ENCODE measurements at places on chromosomes 2 and 18.
A peak's percentile ranks its signal among the peaks of the same experiment; 100 is the strongest.

DNA sequence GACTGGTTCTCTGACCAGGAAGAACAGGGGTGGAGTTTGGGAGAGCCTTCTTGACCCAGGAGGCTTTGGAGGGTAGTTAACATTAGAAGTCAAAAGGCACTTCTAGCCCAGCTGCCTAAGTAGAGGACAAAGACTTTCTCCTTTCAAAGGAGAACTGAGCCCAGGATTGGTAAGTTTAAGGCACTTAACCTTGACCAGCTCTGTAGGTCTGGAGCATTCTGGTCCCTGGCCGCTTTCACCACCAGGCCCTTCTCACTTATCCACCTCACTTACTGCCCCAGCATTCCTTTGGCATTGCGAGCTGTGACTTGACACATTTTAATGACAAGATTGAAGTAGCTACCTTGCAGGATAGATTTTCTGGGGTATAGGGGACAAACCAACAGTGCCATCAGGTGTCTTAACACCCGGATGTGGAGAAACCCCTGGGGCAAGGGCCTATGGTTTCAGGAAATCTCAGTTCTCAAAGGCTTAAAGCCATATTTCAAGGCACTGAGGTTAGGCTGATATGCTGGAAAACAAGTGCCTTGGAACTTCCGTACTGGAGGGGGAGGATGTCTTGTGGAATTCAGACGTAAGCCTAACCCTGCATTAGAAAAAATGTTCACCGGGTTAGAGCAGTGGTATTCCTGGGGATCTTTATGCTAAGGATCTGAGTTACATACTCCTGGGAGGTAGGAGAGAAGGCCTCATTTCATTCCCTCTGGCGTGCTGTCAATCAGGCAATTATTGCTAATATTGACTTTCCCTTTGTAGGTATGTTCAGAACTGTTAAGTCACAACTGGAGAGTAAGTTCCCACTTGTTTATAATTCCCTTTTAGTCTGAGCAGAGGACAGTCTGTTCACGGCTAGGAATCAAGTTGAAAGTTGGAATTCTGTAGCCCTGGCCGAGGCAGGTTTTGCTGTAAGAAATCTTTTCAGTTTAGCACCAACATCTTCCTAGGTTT is 4.3 kb downstream of the C2orf68 start:
- no peak for DNase-seq

DNA sequence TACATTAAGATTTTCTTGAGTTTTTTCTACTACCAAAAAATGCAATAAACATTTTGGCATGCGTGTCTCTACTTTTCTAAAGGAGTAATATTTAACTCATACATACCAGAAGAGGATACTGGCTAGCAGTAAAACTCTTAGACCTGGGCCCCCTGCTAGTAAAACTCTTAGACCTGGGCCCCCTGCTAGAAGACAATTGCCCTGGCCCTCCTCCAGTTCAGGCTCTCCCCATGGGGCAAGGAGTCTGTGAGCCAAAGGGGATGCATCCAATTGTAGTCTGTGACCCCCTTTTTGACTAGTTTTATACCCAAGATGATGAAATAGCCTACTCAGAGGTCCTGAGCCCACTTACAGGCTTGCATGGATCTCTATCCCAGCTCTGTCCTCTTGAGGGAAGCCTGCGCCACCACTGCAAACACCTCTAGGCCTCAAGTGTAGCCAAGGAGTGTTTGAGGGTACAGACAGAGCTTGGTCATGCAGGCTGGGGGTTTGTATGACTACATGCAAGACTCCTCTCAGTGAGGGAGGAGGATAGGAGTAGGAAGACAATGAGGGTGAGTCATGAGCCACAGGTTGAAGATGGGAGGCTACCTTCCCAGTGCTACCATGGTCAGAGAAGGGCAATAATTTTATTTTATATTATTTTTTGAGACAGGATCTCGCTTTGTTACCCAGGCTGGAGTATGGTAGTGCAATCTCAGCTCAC is 45.2 kb upstream of the PGAP1 start:
- DNase-seq, result no peak

- no peak for DNase-seq
These were observed 58.1 kb downstream of the IL1R2 start for GRCh38 chr2:102049756-102050443.

GRCh38 chr2:212173756-212174510 is 364.7 kb downstream of the ERBB4 start:
- no peak for DNase-seq

DNA sequence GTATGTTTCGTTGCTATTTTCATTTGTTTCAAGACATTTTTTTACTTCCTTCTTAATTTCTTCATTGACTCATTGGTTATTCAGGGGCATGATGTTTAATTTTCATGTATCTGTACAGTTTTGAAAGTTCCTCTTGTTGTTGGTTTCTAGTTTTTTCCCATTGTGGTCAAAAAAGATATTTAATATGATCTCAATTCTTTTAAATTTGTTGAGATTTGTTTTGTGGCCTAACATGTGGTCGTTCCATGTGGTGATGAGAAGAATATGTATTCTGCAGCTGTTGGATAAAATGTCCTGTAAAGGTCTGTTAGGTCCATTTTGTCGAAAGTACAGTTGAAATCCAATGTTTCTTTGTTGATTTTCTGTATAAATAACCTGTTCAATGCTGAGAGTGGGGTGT is 110.3 kb upstream of the MAP4K4 start:
- DNase-seq, result no peak

DNA sequence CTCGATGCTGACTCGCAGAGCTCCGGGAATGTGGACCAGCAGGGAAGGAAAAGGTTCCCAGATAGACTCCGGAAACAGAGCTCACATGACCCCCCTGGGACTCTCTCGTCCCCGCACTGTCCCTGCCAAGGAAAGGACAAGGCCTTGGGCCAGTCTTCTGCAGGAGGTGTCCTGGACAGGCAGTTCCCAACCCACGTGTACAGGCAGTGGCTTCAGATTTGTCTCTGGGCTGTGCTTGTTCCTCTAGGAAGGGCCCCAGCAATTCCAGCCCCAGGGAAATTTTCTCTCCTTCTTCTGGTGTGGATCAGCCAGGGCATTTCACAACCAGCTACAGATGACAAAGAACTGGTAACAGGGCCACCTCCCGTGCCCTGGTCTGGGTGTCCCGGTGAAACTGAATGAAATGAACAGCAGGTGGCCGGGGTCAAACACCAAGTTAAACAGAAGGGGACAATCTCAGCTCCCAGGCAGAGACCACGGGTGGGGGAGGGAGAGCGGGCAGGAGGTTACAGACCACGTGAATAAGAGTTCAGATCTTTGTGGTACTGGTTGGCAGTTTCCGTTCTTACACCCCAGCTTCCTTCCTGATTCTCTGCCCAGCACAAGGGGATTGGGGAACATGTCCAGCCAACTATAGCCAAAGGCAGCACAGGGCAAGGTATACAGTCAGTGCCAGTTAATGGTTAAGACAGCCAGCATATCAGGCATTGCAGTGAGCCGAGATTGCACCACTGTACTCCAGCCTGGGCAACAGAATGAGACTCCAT is 52.2 kb upstream of the CAB39 start:
- peak; percentile 44 for DNase-seq

GRCh38 chr2:112480530-112481049 is 1.4 kb upstream of the TTL start:
- peak; percentile 38 for DNase-seq

- no peak for DNase-seq
These were observed 11.6 kb upstream of the TBC1D8 start for GRCh38 chr2:101162561-101163330.

- no peak for DNase-seq
These were observed 59.1 kb downstream of the ARL4C start for GRCh38 chr2:234437642-234438304.

DNA sequence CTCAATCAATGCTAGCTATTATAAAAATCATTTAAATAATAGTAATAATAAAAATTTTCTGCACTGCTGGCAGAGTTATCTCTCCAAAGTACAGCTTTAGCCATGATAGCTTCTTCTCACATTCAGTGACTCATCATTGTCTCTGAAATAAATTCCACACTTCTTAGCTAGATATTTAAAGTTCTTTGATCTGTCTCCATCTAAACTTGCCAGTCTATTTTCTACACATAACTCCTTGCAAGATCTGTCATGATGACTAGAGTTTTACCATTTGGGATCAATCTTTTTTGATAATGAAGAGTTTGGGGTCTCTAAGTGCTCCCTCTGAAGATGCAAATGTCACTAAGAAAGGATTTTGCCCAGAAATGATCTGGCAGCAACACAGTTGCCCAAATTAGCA is 155.4 kb upstream of the LHCGR start:
- no peak for DNase-seq

DNA sequence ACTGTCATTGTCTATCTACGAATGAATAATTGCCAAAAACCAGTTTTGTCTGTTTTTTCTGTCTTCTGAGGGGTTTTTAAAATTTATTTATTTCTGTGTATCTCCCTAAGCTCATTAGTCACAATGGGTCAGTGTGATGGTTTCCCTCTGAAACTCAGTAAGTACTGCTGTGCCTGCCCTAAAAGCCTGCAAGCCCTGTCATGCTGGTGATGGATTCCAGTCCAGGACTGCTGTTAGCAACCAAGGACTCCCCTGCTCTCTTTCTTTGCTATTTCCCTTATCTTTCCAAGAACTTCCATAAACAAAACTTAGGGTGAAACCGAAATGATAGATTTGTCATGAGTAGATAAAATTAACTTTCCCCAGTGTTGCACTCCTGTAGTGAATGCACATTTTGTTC is 11.8 kb upstream of the DSG2 start:
- no peak for DNase-seq

DNA sequence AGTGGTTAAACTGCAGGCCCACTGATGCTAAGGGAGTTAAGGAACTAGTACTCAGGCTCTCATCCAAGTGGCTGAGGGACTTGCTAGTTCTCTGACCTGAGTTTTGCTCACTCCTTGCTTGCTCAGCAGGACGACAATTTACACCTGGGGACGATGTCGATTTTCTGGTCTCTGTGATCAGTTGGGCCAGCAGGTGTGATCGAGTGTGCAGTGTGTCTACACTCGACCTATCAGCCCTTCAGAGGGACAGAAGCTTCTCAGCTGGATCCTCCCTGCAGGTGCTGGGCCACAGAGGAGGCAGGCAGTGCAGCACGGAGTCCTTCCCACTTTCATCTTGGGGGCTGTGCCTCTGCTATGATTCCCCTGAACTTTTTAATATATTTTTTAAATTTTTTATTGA is 71.5 kb downstream of the KCNS3 start:
- no peak for DNase-seq

- no peak for DNase-seq
These were observed 20.6 kb downstream of the IL1F10 start for GRCh38 chr2:113088213-113088992.

DNA sequence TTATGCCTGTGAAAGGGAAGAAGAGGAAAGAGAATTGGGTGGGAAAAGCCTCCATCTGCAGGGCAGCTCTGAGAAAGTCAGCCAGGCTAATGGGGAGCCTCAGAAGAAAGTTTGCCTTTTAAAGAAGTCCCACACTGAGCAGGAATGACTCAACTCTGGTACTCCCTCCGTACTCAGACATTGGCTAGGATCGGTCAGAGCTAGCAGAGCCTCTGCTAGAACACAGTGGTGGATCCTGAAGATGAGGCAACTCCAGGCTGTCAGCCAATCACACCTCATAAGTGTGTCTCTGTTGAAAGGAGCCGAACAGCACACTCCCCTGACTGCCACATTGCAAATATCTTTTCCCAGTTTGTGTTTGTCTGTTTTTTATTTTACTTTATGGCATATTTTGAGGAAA is 96.9 kb downstream of the HNRNPLL start:
- no peak for DNase-seq

- no peak for DNase-seq
These were observed 29.5 kb downstream of the INPP4A start for GRCh38 chr2:98473995-98474780.

DNA sequence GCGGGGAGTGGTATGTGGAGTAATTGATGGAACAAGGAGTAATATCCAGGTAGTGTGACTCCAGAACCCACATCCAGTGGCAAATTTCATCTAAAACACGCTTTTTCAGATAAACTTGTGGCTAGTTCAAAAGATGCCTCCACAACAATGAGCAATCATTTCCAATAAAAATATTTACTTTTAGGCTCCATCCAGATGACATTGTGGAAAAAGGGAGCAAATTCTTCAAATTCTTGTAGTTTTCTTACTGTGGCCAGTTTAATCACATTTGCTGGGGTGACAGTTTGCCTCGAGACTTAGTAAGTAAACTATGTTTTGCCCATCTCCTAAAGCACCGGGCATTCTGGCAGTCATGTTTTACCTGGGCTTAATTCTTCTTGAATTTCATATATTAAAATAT is 243.6 kb downstream of the IRS1 start:
- DNase-seq, result no peak

GRCh38 chr2:216752855-216753505 is 57.6 kb upstream of the IGFBP5 start:
- no peak for DNase-seq

DNA sequence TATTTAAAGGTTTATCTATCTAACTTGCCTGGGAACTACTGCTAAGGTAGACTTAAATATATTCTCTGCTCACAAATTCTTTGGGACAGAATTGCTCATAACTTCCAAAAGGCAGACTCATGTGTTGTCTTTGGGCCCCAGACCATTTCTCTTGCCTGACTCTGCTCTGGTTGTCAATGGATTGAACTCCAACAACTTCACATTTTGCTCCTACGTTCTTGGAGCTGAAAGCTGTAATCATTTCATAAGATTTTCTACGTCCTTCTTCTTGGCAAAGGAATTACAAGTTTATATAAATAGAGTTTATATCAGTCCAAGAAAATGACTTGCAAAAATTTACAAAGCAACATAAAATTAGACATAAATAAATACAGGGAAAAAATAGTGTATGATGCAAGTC is 32.9 kb upstream of the PPM1B start:
- DNase-seq, result no peak

- DNase-seq, result peak; percentile 35
These were observed 57.9 kb downstream of the TLK1 start for GRCh38 chr2:171102802-171103201.

DNA sequence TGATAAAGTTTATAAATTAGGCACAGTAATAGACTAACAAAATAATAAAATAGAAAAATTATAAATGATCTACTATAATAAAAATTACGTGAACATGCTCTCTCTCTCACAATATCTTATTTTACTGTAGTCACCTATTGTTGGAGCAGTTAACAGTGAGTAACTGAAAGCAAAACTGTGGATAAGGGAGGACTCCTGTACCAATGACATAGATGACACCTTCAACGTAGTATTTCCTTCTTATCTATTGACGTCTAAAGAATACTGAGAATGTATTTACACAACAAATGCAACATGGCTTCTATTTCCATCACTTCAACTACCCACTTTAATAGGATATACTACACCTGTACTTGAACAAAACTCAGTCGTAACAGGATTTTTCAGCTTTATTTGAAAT is 31.5 kb downstream of the HNRNPLL start:
- DNase-seq, result no peak

GRCh38 chr18:47283476-47283875 is 32.0 kb upstream of the SKOR2 start:
- no peak for DNase-seq

GRCh38 chr2:240189686-240190085 is 49.2 kb upstream of the OTOS start:
- DNase-seq, result no peak

GRCh38 chr2:238988105-238988504 is 140.2 kb downstream of the TWIST2 start:
- DNase-seq, result no peak

DNA sequence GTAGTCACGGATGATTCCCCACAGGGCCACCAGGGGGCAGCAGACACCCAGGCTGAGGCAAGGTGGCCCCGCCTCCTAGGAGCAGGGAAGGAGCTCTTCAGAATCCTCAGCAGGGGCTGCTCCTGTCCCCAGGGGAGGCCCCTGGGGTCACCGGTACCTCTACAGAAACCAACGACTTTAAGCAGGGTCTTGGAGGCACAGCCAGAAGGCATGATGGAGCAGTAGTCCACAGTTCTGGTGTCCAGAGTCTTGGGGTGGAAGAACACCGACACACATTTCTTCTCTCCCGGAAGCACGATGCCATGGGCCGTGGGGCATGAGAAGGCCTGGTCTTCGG is 11.5 kb downstream of the CFAP65 start:
- peak; percentile 90 for DNase-seq

Measured in stomach (tissue), 19 donors.